BE2C (cell line): ENCODE measurements at places on chromosomes 7 and 10.

DNA sequence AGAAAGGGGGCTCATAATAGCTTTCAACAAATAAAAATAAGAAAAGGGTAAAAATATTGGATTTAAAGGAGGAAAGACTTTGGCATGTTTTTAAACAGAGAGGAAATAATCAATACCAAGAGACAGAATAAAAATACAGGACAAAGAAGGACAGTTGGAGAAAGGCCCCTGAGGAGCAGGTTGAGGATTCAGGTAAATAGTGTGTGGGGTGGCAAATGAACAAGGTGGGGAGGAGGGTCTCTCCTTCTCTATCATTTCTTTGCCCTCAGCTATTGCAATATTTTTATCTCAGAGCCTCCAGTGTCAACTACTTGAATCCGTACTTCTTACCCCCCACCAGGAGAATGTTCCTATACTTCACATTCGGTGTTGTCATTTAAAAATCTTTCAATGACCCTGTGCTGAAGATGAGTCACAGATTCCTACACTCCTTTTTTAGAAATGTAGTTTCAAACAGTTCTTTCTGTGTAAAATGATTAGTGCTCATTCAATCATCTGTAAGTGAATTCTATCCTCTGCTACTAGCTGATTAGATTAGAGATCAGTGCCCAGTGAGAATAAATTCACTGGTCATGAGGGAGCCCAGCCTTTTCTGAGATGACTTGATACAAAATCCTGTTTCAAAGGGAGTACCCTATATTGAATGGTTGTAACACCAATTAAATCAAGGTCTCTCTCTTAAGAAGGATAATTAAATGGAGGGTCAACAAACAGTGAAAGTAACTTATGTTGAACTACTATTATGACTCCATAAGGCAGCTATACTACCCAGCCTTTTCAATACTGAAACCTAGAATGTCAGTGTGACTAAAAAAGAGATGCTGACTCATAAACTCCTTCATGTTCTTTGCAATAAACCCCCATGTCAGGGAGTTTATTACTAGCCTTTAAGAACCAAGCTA lies 50.4 kb upstream of the WNT16 start:
- no peak for DNase-seq

- DNase-seq = no peak
Observed at GRCh38 chr10:133071733-133072132, 16.0 kb upstream of the ADGRA1 start.

DNA sequence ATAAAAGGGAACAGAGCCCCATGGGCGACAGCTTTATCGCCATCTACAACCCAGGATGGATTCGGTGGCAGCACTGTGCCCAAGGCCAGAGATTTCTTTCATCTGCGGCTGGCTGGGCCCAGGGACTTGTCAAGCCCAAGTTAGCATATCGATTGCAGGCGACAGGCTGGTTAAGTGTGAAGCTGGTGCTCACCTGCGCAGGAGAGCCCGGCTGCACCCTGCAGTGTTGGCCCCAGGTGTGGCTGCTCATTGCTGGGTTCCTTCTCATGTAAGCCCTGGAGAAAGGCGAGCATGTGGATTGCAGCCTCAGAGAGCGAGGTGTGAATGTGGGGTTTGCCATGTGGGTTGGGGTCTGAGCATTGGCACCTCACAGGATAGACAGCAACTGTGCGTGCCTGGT lies 40.6 kb upstream of the LRRC4 start:
- DNase-seq = no peak

GRCh38 chr10:21372651-21373410 lies 152.7 kb downstream of the SKIDA1 start:
- no peak for DNase-seq

DNA sequence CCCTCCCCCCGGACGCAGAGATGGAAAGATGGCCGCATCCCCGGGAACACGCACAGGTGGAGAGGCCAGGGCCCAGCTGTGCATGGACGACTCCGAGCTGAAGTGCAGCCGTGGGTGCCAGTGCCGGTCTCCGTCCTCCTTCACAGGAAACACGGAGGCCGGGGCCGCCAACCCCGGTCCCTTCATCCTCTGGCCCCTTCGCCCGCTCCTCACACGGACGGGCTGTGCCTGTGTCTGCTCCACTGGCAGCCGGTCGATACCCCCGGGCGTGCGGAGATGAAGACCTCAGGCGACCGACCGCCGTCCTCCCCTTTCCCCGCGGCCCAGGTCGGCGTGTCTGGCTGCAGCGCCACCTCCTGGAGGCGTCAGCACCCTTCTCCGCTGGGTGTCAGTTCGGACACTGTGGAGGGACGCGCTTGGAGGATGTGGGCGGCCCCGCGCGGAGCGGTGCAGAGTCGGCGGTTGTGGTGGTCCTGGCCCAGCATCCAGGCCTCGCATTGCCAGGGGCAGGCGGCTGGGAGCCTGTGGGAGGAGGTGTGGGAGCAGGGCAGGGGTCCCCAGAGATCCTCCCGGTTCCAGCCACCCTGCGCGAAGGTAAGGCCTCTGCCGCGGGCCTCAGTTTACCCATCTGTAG lies 9.9 kb downstream of the ZNF511 start:
- peak; percentile 84 for DNase-seq

GRCh38 chr7:157693521-157694375 lies 356.9 kb downstream of the DNAJB6 start:
- no peak for DNase-seq

DNA sequence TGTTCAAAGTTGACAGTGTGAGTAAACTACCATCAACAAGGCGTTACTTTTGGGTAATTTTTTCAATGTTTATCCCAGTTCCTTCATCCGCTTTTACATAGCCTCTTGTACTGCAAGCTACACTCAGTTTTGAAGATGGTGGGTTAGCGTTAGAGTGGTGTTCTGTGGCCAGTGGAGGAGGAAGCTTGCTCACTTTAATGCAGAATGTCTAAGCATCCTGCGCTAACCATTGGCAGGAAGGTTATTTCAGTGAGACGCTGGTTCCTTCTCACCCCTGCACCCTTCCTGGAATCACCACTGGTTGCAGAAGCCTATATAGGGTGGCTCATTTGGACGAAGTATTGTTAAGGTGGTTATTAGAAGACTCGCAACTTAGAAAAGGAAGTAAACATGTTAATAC lies 159.1 kb downstream of the CELF2 start:
- no peak for DNase-seq

- DNase-seq = peak; percentile 25
Observed at GRCh38 chr10:103278862-103279298, 1.9 kb downstream of the INA start.

GRCh38 chr7:148621563-148621962 lies 31.0 kb downstream of the C7orf33 start:
- no peak for DNase-seq

DNA sequence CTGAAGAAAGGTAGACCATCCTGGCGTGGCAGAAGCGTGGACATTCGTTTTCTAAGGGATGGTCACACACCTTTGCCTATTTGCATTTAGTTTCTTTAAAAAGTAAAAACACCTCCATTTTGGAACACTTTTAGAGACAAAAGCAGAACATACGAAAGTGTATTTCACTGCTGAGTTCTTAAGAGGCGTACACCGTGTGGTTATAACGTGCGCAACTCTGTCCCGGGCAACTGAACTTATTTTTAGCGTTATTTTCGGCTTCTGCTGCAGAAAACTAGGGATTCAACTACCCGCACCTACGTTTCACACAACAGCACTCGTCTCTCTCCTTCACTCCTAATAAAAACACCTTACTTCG lies 557 bp upstream of the LSM8 start:
- no peak for DNase-seq

DNA sequence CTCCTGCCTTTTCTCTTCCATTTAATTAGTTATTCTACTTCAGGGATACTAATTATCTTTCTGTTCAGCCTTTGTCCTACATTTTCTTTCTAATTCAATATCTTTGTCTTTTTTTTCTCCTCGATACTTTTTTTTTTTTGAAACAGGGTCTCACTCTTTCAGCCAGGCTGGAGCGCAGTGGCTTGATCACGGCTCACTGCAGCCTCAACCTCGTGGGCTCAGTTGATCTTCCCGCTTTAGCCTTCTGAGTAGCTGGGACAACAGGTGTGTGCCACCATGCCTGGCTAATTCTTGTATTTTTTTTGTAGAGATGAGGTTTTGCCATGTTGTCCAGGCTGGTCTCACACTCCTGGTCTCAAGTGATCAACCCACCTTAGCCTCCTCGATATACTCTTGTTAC lies 38.9 kb downstream of the CCSER2 start:
- DNase-seq = no peak

- DNase-seq = no peak
Observed at GRCh38 chr10:12400266-12400931, 51.1 kb downstream of the CAMK1D start.

GRCh38 chr10:72785409-72785808 lies 93.5 kb downstream of the MCU start:
- DNase-seq = no peak

GRCh38 chr10:51700228-51700817 lies 928 bp upstream of the CSTF2T start:
- DNase-seq = no peak

- DNase-seq = no peak
Observed at GRCh38 chr7:42274053-42274452, 37.0 kb upstream of the GLI3 start.

- DNase-seq = no peak
Observed at GRCh38 chr10:132542819-132543218, 5.2 kb downstream of the INPP5A start.

GRCh38 chr10:12243864-12244620 lies 48.1 kb downstream of the CDC123 start:
- no peak for DNase-seq

DNA sequence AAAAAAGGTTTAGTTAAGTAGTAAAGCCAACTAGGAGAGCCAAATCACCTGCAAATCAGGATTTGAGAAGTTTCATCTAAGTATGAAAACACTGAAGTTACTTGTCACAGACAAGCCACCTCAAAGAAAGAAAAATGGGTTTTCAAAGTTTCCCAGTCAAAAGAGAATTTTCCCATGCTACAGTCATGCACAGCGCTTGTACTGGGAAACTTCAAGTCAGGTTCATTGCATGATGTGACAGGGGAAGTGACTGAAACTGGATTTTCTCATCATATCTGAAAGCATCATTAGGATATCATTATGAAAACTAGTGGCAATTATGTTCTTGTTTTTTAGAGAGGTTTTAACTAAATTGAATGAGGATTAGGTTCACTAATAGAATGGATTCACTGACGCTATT lies 167.0 kb downstream of the SGMS1 start:
- no peak for DNase-seq

GRCh38 chr10:88809621-88810020 lies 7.1 kb downstream of the LIPM start:
- DNase-seq = no peak

DNA sequence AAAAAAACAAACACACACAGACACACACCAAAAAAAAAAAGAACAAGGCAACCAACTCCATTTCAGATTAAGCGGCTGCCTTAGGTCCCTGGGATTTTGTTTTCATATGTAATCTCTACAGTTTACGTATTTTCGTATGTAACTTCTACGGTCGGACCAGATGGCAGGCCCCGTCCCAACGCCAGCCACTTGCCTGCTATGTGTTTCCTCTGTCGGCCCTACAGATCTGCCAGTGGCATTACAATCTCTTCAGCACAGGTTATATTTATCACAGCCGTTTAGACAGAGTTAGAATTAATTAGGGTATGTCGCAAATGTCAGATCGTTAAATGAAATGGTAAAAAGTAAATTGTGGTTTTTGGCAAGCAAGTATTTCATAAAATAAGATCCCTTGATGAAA lies 99.3 kb downstream of the DNAJB6 start:
- DNase-seq = no peak

- DNase-seq = no peak
Observed at GRCh38 chr10:128045833-128046120, 80.4 kb downstream of the MKI67 start.

- no peak for DNase-seq
Observed at GRCh38 chr10:21488957-21489446, 36.5 kb downstream of the SKIDA1 start.

DNA sequence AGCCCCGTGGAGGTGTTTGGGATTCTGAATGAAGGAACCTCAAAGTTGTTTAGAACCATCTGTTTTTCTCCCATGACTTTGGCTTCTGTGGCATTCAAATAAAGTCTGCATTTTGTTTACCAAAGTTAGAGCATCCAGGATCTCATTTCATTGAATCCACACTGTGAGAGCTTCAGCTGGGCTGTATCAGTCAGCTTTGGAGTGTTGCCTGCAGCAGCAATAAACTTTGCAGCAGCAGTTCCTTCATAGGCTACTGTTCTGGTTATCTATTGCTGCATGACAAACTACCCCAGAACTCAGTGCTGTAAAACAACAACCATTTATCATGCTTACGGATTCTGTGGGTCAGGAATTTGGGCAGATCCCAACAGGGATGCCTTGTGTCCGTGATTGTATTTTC lies 1575.2 kb upstream of the LRRTM3 start:
- DNase-seq = no peak

DNA sequence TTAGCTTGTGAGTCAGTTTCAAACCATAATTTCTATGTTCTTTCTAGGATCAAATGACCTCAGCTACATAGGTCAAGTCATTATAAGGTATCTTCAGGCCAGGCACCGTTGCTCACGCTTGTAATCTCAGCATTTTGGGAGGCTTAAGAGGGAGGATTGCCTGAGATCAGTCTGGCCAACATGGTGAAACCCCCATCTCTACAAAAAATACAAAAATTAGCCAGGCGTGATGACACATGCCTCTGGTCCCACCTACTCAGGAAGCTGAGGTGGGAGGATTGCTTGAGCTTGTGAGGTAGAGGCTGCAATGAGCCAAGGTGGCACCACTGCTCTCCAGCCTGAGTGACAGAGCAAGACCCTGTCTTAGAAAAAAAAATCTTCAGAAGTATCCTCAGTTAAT lies 362.3 kb downstream of the GATA3 start:
- no peak for DNase-seq

- no peak for DNase-seq
Observed at GRCh38 chr10:17684537-17684936, 40.6 kb downstream of the STAM start.

DNA sequence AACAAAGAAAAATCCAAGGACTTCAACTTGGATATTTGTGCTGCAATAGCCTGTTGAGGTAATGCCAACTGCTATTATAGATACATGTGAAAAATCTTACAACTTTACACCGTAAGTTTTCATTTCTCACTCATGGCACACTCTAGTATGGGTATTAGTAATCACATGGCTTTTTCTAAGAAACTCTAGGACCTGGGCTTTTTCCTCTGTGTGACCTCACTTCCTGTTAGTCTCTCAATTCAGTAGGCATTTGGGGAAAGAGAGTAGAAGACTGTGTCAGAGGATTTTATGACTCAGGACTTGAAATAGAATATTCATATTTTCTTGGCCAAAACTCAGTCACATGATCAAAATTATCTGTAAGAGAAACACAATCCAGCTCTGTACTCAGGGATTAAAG lies 1049.9 kb downstream of the REEP3 start:
- DNase-seq = no peak

- DNase-seq = no peak
Observed at GRCh38 chr7:69515495-69516212, 82.6 kb upstream of the AUTS2 start.

GRCh38 chr7:157046681-157047080 lies 36.2 kb upstream of the MNX1 start:
- no peak for DNase-seq

- DNase-seq = no peak
Observed at GRCh38 chr7:135981958-135982646, 4.9 kb upstream of the MTPN start.
